HCT116 (cell line): ENCODE measurements at places on chromosomes 7 and 10. TPM values are rescaled to one million over a fixed set of nuclear protein-coding genes. Genes with fewer than 3 reads are reported as not detected.

The FKBP6 gene
- total RNA-seq: not detected

- DNase-seq: no peak
Observed at GRCh38 chr10:122273966-122274545, 3.0 kb downstream of the BTBD16 start.

The UCMA gene
- total RNA-seq: not detected

The HTR7 gene
- total RNA-seq: 32.2 TPM

- DNase-seq: no peak
Observed at GRCh38 chr7:37709631-37710509, 26.3 kb downstream of the GPR141 start.

The SPACDR gene
- total RNA-seq: 1.7 TPM

GRCh38 chr10:116594525-116595035 lies 3.8 kb downstream of the PNLIPRP1 start:
- DNase-seq: no peak

The ERVW-1 gene
- not detected for total RNA-seq

The SPAM1 gene
- total RNA-seq: not detected

GRCh38 chr10:23368816-23369640 lies 24.4 kb upstream of the C10orf67 start:
- no peak for DNase-seq

DNA sequence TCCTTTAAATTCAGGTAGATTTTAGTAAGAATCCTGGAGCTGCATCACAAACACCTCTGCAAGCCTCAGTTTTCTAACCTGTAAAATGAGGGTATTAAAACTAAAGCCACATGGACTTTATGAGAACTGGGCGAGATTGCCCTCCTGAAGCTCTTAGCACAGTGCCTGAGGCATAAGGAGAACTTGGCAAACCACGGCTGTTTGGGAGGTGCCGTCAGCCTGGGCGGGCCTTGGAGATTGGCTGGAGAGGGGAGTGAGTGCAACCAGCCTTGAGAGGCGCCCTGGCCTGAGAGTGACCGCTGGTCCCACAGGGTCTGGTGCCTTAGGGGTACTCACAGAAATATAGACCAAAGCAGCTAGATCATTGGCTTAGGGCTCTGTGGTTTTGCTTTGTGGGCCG lies 5.4 kb upstream of the TNS3 start:
- DNase-seq: no peak

The BEND7 gene
- total RNA-seq: 13.8 TPM

DNA sequence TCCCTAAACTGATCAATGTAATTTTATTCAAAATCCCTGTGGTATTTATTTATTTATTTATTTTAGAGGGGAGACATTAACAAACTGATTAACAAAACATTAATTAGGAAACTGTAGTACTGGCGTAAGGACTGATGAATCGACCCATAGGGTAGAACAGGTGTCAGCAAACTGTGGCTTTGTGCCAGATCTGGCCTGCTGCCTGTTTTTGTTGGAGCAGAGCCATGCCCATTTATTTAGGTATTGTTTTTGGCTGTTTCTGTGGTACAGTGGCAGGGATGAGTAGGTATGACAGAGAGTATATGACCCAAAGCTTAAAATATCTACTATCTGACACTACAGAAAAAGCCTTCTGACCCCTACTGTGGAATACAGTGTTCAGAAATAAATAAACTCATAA lies 332.5 kb upstream of the ETV1 start:
- DNase-seq: no peak

GRCh38 chr10:34297541-34298345 lies 517.4 kb downstream of the PARD3 start:
- no peak for DNase-seq

The NOS3 gene
- total RNA-seq: 35.8 TPM

DNA sequence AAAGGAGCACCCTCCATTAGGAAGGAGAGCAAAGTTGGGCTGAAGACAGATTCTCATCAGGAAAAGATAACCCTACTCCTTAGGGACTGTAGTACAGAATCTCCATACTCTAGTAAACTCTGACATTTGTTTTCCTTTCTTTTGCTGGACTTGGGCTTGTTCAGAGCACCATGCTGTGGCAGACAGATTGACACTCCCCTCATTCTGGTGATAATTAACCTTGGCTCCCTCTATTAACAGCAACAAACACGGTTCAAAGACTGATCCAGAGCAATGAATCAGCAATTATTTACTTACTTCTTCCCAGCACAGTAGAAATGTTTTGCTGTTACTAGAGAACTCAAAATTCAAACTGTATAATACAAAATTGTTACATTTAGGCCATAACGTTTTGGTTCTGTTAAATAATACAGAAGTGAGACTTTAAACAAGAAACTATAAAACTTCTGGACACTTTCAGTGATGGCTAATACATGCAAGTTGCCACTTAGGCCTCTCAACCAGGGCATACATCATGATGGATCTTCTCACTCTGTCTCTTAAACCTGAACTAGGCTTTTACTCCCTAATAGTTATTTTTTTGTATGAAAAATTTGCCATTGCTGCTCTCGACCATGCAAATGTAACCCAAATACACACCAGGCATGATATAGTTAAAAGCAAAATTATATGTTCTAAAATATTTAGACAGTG lies 639.0 kb downstream of the IPMK start:
- DNase-seq: no peak

The NEURL1 gene
- 1.4 TPM for total RNA-seq

The ECHDC3 gene
- 13.0 TPM for total RNA-seq

The HABP2 gene
- 0.20 TPM for total RNA-seq

The FXYD4 gene
- total RNA-seq: 0.71 TPM

The LLCFC1 gene
- not detected for total RNA-seq

The LIPM gene
- total RNA-seq: not detected

GRCh38 chr10:122617476-122618270 lies 57.1 kb downstream of the DMBT1 start:
- DNase-seq: no peak

- DNase-seq: no peak
Observed at GRCh38 chr10:64515970-64516699, 994.9 kb downstream of the REEP3 start.

DNA sequence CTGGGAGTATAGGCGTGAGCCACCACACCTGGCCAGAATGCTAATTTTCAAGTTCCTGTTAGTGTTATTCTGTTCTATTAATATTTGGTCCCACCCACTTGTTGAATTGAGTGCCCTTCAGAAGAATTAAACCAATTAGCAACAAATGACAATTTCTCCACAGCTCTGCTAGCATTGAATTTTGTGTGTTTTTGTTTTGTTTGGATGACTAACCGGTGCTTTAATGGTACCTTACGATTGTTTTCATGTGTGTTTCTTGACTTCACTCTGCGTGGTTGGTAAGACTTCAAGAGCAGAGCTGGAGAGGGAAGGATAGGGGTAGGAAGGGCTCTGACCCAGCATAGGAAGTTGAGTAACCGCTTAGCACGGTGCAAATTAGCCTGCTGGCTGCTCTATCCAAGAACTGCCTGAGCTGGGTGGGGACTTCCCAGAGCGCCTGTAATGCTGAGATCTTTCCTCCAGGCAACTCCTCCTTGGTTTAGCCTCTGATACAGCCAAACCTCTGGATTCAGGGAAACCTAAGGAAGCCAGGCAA lies 4.6 kb downstream of the ARPC1B start:
- no peak for DNase-seq

The C10orf62 gene
- 0.32 TPM for total RNA-seq

GRCh38 chr7:32901629-32902028 lies 10.1 kb upstream of the KBTBD2 start:
- DNase-seq: no peak

- no peak for DNase-seq
Observed at GRCh38 chr7:69276011-69276729, 322.1 kb upstream of the AUTS2 start.

DNA sequence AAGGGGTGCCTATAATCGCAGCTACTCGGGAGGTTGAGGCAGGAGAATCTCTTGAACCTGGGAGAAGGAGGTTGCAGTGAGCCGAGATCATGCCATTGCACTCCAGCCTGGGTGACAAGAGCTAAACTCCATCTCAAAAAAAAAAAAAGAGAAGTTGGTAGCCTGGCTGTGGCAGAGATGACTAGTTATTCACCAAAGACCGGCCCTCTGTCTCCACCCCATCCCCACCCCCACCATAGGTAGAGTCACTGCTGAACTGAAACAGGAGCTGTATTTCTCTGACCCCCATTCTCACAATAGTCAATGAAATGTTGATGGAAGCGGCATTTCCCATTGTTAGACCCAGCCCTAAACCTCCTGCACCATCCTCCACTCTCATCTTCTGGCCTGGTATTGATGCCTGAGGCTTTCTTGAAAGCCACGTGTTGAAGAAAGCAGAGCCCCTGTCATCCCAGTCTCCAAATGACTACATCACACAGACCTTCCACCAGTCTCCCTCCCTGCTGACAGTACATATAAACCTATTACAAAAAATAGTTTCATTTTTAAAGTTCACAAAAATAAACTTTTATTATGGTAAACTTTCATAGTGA lies 9.4 kb upstream of the PIK3CG start:
- DNase-seq: no peak

DNA sequence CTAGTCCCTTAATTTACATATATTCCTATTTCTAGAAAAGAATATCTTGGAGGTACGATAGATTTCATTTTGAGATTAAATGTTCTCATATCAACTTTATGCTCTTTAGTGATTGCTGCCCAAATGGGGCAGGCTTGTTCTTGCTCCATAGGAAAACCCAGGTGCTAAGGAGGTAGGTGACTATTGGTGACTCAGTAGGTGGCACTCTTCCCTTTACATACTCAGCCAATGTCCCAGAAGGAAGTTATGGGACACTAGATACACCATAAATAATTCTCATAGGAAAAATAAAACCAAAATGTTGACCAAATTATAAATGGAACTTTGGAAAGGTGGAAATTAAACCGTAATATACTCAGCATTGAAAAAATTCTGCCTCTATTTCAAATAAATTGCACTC lies 4.0 kb downstream of the SKAP2 start:
- peak; percentile 51 for DNase-seq

- no peak for DNase-seq
Observed at GRCh38 chr7:1297017-1297960, 64.6 kb downstream of the UNCX start.

The ANKRD22 gene
- 2.3 TPM for total RNA-seq
